ENCODE measurements at places on chromosomes 5 and 9.
A peak's percentile ranks its signal among the peaks of the same experiment; 100 is the strongest.

- peak; percentile 25 for DNase-seq
Observed at GRCh38 chr9:6852243-6852963, 94.6 kb downstream of the KDM4C start.

DNA sequence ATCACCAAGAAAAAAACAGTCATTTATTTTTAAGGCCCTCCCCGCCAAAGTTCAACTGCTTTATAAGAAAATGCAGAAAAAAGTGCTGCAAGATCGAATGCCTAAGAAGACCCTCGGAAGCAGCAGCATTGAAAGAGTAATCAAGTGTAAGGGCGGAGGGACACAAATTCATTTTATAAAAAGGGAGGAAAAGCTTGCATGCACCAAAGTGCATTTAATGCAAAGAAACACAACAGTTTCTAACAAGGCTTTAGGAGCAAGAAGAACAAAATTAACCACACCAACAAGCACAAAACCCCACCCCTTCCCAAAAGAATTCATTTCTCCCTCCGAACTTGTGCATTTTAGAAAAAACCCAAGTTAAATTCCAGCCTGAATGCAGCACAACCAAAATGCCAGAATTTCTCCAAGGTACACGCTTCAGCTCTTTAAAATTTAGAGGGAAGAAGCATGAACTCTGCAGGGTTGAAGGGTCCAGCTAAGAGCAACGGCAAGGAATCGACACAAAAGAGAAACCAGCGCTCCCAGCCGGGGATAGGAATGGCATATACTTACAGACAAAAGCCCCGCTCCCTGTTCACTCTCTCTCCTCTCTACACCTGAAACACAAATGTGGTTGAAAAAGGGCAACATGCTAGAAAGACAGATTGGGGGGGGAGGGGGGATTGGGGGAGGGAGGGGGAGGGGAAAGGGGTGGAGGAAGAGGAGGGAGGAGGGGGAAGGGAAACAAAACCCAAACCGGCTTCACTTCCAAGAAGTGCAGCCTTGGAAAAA, at the start of gene NREP:
NREP (minus strand) TSS at position 614 of the 774 bp plus-strand sequence. CDS start 1,422 bp downstream, outside the sequence.
- no peak for DNase-seq

GRCh38 chr9:107540164-107540561, 50.6 kb upstream of the KLF4 start:
- DNase-seq: no peak

DNA sequence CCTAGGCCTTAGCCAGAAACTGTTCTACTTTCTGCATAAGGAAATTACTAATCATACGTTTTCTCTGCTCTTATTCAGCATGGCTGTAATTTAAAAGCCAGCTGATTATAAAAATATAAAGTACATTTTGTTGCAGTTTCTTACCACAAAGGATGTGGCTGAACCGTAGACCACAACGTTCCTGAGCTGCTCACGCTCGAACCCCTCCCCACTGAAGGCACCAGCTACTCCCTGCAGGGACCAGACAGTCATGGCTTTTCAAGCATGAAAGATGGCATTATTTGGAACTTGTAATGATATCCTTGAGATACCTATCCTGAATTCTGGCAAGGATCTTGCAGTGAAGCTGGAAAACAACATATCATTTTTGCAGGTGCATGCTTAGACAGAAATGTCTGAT, 91.8 kb upstream of the DMRT1 start:
- DNase-seq: no peak

- peak; percentile 38 for DNase-seq
Observed at GRCh38 chr9:112249277-112249676, 74.2 kb upstream of the SUSD1 start.

GRCh38 chr5:153774686-153775085, 264.0 kb downstream of the FAM114A2 start:
- DNase-seq: no peak

GRCh38 chr5:10329820-10330481, 22.2 kb upstream of the CMBL start:
- peak; percentile 96 for DNase-seq

DNA sequence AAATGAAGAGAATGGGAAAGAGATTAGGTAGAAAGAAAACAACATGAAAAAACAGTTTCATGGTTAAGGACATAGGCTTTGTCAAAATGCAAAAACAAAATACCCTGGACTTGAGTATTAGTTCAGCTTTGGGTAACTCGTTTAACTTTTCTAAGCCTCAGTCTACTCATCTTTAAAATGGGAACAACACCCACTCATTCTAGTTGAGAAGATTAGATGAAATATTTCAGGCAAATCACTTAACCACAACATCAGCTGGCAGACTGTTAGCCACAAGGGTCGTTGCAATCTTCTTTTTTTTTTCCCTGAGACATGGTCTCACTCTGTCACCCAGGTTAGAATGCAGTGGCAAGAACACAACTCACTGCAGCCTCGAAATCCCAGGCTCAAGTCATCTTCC, 185.6 kb downstream of the DCP2 start:
- DNase-seq: no peak

- DNase-seq: peak; percentile 28
Observed at GRCh38 chr5:149271716-149272563, at the start of gene AFAP1L1. Gene AFAP1L1, plus strand, starts transcription at chr5:149271859. Its CDS starts 110 bp downstream, at chr5:149271969.

- no peak for DNase-seq
Observed at GRCh38 chr5:158953929-158954534, 145.7 kb downstream of the EBF1 start.

- DNase-seq: no peak
Observed at GRCh38 chr9:89400403-89401116, 82.3 kb downstream of the SECISBP2 start.

GRCh38 chr5:121031491-121031890, 567.4 kb downstream of the PRR16 start:
- peak; percentile 7 for DNase-seq

DNA sequence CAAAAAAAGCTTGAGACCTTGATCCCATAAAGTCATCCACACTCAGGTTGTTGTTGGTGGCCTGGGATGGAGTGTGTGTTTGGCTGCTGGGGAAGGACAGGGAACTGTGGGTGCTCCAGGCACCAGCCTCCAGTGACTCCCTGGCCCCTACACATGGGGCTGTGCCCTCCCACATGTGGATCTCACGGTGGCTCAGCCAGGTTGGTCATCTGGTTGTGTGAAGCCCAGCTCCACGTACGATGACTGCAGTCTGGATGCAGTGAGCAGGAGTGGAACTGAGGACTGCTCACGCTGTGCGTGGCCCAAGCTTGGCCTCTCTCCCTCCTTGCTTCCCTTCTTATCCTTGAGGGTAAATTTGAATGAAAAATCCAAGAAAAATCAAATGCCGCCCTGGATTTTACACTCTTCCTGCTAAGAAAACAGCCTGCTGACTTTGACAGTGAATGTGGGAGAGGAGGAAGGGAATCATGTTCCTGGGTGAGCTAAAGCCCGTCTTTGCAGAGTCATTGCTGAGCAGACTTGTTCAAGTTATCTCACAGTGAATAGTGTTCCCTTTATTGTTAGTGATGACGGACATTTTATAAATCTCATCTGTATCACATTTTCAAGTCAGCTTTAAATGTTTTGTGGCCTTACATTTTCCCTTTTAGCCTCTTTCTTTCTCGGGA, 65.1 kb upstream of the CACNA1B start:
- no peak for DNase-seq

GRCh38 chr9:109751253-109751652, 28.7 kb upstream of the PALM2AKAP2 start:
- DNase-seq: no peak

- DNase-seq: no peak
Observed at GRCh38 chr5:115709585-115709984, 83.7 kb upstream of the TMED7 start.

DNA sequence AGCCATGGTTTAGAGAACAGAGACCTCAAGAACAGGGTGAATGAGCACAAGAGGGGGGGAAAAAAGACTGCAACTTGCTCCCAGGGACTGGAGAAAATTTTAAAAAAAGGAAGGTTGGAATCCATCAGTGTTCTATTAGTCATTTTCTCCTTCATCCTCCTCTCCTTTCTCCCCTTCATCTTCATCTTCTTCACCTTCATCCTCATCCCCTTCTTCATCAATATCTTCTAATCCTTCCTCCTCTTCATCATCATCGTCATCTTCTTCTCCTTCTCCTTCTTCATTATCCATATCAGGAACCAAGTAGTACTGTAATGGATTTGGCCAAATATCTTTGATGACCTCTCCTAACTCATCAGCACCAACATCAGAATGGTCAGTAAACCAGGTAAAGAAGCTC, 86.1 kb downstream of the LIX1 start:
- no peak for DNase-seq

GRCh38 chr5:159527546-159528254, 197.4 kb upstream of the IL12B start:
- DNase-seq: no peak

DNA sequence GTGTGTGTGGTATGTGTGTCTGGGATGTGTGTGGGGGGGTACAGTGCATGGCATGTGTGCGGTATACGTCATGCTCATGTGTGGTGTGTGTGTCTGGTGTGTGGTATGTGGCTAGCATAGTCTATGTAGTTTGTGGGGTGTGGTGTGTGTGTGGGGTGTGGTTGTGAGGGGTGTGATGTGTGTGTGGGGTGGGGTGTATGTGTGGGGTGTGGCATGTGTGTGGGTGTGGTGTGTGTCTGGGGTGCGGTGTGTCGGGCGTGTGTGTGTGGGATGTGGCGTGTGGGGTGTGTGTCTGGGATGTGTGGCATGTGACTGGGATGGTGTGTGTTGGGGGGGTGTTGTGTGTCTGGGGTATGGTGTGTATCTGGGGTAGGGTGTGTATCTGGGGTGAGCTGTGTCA, 52.3 kb downstream of the SECISBP2 start:
- no peak for DNase-seq

DNA sequence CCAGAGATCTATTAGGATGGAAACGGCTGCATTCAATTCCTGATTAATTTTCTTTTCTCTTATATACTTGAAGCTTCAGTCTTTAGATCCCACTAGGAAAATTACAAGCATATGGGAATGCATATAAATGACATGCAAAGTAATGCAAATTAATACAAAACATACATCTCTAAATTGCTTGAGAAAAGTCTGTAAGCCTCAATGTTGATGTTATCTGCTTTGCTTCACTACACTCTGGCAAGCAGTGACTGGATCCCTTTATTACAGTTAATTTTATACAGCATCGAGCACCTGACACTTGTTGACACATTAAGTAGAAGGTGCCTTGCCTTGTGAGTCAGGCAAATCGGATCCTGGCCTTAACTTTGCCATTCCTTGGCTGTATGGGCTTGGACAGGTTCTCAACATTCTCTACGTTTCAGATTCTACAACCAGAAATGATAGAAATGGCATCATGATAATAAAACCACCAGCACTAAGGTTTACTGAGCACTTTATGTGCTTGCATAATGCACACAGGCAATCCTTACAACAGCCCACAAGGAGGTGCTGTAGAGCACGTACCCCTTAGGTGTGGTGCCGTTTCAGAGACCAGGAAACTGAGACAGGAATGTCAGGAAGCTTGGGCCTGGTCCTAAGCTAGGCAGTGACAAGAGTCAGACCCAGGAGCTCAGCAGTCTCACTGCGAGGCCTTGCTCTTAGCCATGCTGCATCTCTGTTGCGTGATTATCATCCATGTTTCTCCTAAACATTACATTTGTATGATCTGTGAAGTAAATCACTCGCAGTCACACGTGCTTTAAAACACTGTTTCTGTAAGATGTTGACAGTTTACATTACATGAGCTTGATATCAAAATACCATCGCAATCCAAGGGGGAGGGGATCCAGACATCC, 2.7 kb downstream of the GCNT4 start:
- peak; percentile 65 for DNase-seq

GRCh38 chr5:93635991-93636390, 53.0 kb downstream of the NR2F1 start:
- no peak for DNase-seq

GRCh38 chr9:95722141-95722540, 153.3 kb upstream of the ERCC6L2 start:
- no peak for DNase-seq

GRCh38 chr5:58357799-58358500, 101.9 kb downstream of the PLK2 start:
- no peak for DNase-seq

GRCh38 chr5:139403418-139403786, 487 bp downstream of the SPATA24 start:
- no peak for DNase-seq

DNA sequence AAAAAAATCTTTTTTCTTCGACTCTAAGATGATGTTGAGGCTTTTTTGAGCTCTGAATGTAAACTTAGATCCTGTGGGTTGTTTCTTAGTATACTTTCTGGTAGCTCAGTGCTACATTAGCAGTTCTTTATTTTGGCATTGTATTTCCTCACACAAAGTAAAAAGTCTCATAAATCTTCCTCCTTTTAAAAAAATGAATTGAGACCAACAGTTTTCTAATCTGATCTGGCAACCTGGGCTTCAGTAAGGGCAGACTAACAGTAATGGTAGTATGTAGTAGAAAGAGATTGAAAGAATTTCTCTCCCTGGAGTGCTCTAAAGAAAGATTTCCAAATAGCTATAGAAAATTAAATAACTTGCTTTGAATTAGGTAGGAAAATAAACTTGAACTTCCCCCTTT, 31.4 kb downstream of the ZCCHC7 start:
- peak; percentile 4 for DNase-seq

DNA sequence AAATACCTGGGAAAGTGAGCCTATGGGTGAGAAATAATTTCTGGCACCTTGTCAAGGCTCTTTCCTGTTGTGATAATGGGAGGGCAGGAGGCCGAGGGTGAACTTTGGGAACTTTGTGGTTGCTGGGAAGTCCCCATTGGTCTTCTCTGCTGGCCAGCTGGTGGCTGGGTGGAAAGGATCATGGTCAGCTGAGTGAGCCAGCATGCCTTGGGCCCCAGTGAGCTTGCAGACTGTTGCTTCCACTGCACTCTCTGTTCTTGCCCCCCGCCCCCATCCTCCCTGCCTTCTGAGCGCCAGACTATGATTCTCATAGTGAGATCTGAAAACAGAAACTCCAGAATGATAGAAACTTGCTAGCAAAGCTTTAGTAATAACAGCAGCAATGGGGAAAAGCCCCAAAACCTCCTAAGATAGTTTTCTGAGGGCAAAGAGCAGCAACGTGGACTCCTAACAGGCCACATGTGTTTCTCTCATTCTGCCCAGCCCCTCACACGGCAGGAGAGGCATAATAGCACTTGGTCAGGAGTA, 139.2 kb upstream of the SMARCA2 start:
- DNase-seq: no peak

GRCh38 chr5:32159328-32160072, 14.6 kb downstream of the GOLPH3 start:
- no peak for DNase-seq

- DNase-seq: peak; percentile 8
Observed at GRCh38 chr5:7902201-7902600, 33.3 kb downstream of the MTRR start.

GRCh38 chr5:157761690-157762621, 18.4 kb downstream of the LSM11 start:
- DNase-seq: peak; percentile 77

GRCh38 chr5:1043327-1043726, 34.7 kb downstream of the NKD2 start:
- no peak for DNase-seq

DNA sequence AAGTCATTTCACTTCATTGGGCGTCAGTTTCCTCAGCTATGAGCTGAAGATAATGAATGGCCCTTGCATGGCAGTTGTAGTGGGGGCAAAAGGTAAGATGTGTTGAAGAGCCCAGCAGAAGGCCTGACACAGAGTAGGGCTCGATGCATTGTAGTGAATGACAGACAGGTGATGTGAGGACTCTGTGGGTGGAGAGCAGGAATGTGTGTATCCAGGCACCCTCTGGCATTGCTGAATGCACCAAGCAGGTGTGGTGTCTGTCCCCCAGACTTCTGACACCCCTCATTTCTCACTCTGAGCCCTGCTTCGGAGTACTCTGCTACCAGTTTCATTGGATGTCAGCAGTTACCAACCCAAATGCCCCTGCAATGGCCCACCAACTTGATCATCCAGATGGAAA, 22.4 kb downstream of the LHX2 start:
- no peak for DNase-seq

GRCh38 chr9:68625559-68625958, 79.5 kb upstream of the PIP5K1B start:
- no peak for DNase-seq

GRCh38 chr9:121154782-121155181, 46.9 kb downstream of the RAB14 start:
- DNase-seq: no peak
